Esophagus squamous epithelium (tissue), 5 donors: ENCODE measurements at places on chromosomes 1 and 21.

DNA sequence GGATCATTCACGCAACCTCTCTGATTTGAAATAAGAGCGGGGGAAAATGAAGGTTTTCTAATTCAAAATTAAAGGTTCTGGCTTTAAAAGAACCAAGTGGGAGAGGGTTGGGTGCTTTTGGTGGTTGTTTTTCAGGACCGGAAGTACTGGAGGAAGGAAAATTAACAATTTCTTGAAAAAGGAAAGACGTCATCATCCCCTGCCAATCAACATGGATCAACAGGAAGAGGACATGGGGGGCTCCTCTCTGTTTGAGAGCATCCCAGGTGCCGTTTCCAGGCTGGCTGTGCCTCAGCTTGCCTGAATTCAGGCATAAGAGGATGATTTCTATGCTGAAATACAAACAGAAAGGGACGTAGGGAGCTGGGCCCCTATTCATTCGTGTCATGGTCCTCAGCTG lies 21.6 kb upstream of the NID1 start:
- no peak for DNase-seq

DNA sequence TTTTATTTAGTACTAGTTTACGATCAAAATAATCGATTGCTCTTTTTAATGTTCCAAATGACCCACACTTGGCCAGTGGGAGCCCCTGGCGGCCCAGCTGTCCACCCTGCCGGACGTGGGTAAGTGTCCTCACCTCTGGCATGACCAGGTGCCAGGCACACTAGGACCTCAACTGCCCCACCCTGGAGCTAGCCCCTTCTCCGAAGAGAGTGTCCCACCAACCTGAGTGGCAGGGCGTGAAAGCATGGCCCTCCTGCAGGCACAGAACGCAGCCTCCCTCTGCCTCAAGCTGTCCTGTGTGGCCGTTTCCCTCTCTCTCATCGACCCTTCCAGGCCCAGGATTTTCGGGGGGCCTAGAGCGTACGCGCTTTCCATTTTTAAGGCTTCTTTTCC lies 32.9 kb upstream of the AGPAT3 start:
- DNase-seq: no peak

DNA sequence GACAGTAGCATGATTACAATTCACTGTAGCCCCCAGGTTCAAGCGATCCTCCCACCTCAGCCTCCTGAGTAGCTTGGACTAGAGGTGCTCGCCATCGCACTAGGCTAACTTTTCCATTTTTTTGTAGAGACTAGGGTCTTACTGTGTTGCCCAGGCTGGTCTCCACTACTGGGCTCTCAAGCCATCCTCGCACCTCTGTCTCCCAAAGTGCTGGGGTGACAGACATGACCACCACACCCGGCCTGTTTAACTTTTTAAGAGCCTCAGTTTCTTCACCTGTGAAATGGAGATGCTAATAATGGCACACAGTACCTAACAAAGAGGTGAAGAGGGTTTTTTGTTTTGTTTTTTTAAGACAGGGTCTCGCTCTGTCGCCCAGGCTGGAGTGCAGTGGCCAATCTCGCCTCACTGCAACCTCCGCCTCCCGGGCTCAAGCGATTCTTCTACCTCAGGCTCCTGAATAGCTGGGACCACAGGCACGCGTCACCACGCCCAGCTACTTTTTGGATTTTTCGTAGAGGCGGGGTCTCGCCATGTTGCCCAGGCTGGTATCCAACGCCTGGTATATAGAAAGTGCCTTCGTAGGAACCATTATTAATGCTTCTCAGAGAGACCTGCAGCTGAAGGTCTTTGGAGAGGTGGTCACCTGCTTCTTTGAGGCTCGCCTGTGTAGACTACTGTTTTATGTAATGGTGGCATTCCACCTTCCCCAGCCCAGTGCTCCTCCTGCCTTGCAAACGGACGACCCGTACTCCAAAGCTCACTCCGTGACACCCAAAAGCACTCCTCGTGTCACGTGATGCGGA lies 567 bp downstream of the PMVK start:
- no peak for DNase-seq

DNA sequence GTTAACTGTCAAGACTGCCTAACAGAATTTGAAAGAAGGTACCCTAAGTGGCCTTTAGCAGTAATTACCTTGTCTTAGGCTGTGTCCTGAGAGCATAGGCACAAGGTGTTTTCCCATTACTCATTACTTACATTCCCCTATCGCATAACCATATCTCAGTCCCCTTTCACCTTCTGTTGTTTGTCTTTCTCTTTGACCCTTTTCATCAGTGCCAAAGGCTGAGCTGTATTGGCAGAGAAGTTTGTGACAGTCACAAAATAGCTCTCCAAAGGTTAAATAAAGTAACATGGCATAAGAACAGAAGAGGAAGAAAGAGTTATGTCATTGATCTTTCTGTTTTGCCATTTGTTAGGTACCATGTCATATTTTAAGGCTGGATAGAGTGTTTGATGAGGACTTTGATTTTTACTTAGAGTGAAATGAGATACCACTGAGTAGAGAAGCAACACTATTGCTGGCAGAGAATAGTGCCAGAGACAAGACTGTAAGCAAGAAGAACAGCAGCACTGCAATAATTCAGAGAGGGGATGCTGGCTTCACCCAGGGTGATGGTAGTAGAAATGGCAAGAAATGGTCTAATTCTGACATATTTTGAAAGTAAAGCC lies 497.8 kb downstream of the TTLL7 start:
- DNase-seq: no peak

- no peak for DNase-seq
These were observed 607.1 kb downstream of the PTPRC start for GRCh38 chr1:199245946-199246345.

- DNase-seq: no peak
These were observed 19.0 kb upstream of the EFHD2 start for GRCh38 chr1:15390667-15391066.

DNA sequence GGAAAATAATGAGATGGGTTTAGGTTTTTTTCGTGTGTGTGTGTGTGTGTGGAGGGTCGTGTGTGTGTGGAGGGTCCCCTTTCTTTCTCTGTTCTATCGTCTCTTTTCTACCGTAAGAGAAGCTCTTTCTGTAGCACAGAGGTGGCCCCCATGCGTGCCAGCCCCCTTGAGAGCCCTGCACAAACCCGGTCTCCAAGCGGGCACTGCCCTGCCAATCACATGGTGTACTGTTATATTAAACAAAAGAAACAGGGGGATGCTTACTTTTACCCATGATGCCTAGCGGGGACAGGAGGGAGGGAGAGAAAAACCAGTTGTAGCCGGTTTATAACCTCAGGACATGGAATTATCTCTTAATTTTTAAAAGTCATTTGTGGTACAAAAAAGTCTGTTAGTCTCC lies 41.0 kb downstream of the GATAD2B start:
- DNase-seq: no peak

DNA sequence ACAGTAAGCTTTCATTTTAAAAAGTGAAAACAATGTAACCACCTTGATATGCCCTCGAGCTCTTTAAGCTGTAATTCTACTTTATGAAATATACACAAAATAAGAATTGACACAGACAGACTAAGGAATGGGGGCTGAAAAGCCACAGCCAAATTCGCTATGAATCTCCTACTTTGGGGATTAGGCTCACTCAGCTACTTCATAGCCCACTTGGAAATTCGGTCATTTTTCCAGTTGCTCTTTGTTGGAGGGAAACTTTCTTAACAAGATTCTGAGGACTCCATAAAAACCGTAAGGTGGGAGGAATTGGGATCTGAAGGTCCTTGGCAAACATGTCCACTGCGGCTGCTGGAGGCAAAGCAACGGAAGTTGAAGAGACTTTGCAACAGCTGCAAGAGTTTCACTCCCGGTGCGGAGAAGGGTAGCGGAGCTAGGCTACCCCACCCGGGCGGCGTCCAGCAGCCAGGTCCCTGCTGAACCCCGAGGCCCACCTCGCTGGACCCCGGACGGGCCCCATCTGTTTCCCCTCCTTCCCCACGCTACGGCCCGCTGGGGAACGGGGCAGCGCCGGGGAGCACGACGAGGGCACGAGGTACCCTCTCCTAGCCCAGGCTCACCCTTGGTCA lies 634 bp downstream of the MYCBP start:
- DNase-seq: no peak

DNA sequence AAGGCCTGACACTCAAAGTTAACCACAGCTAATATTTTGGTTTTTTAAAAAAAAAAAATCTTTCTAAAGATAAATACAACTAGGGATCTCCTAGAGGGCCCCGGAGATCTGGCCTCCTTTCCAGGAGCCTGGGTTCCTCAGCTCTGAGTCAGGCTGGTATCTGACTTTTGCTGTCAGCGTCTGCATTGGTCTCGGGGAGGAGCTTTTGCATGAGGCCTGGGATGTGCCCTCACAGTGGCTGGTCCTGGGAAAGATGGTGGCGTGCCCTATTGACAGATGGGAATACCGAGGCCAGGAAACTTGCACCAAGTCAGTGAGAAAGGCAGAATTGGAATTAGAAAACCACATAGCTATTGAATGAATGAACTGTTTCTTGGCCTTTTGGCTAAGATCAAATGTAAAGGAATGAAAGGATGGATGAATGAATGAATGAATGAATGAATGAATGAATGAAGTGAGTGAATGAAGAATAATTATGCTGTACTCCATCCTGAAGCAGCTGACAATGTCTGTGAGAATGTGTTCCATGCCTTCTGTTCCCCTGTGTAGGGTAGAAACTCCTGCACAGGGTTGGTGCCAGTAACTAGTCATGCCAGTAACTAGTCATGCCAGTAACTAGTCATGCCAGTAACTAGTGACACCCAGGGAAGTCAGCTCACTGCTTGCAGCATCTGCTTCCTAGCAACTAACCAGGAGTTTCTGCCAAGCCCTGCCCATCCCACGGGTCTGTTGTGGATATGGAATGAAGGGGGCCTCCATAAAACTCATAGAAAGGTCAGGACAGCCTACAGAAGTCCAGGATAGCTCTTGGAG lies 242.5 kb upstream of the VAMP3 start:
- no peak for DNase-seq

DNA sequence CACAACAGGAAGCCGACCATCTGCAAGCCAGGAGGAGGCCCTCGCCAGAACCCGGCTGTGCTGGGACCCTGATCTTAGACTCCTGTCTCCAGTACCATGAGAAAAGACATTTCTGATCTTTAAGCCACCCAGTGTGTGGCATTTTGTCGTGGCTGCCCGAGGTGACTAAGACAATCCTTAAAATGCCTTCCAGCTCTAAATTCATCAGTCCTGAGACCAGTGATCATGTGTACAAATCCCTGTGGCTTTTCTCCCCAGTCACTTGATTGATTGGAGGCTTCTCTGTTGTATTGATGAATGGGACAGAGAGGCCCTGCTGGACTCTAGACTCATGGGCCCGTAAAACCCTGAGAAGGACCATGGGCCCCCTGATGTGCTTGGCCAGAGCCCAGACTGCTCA lies 36.1 kb downstream of the B3GALT5 start:
- DNase-seq: no peak

DNA sequence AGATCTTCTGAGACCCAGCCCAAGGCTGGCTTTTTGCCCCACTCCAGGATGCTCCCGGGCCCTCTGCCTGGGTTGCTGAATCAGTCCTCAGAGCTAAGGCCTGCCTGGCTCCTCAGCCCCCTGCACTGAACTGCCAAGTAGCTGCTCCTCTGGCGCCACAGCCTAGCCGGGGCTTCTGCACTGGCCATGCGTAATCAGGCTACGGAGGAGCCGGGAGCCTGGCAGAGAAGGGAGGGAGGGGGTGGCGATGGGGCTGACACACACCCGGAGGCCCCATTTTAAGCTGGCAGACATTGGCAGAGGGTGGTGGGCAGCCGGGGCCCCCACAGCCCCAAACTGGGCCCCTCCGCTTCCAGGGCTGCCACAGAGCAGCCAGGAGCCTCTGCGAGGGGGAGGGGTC lies 38.7 kb downstream of the ALPL start:
- no peak for DNase-seq

GRCh38 chr1:15678578-15678977 lies 5.5 kb upstream of the PLEKHM2 start:
- DNase-seq: no peak

GRCh38 chr21:33945652-33946270 lies 30.2 kb upstream of the ATP5PO start:
- no peak for DNase-seq
